ENCODE measurements at places on chromosomes 5 and 9.

DNA sequence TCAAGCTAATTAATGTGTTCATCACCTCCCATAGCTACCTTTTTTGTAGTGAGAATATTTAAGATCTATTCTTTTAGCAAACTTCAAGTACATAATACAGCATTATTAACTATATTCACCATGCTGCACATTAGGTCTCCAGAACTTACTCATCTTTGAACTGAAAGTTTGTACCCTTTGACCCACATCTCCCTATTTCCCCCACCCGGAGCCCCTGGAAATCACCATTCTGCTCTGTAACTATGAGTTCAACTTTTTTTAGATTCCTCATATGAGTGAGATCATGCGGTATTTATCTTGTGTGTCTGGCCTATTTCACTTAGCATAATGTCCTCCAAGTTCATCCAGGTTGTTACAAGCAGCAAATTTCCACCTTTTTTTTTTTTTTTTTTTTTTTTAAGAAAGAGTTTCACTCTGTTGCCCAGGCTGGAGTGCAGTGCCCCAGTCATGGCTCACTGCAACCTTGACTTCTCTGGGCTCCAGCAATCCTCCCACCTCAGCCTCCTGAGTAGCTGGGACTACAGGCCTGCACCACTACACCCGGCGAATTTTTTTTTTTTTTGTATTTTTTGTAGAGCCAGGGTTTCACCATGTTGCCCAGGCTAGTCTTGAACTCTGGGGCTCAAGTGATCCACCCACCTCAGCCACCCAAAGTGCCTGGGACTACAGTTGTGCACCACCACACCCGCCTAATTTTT lies 100.4 kb upstream of the SAP30L start:
- DNase-seq: no peak

- no peak for DNase-seq
These were observed 95.1 kb upstream of the TMED7 start for GRCh38 chr5:115720888-115721287.

GRCh38 chr5:2751592-2752021 lies at the start of gene IRX2:
TSS of gene IRX2 (minus strand) at chr5:2751677. CDS start at chr5:2751413, 264 bp downstream.
- peak; percentile 72 for DNase-seq

- no peak for DNase-seq
These were observed 195.3 kb downstream of the BNC2 start for GRCh38 chr9:16675131-16675530.

DNA sequence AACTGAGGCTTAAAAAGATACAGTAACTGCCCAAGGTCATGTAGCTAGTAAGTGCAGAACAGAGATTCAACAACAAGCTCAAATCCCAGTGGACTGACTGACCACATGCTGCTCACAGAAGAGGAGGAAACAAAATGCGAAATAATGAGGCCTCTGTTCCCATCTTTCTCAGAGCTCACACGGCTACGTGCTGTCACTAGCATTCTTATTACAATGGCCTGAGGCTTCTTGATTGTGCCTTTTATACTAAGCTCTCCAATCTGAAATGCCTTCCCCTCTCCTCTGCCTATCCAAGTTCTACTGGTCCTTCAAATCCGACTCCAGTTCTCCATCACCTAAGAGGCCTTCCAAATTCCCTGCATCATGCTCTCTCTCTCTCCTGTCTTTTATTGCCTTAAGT lies 26.0 kb downstream of the SGTB start:
- DNase-seq: no peak

- peak; percentile 4 for DNase-seq
These were observed 267.0 kb downstream of the SEC61B start for GRCh38 chr9:99489060-99489413.

DNA sequence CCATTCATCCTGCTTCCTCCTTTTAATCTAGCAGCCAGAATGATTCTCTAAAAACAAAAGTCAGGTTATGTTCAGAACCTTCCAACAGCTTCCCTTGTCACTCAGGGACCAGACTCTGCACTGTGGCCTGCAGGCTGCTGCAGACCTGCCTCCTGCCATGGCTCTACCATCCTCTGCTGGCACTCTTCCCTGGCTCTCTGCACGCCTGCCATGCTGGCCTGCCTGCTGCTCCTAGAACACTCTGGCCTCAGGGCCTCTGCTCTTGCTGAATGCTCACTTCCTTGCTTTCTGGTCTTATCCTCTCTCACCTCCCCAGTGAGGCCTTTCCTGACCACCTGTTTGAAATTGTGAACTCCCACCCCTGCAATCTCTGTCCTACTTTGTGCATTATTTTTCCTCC lies 149.4 kb downstream of the CD180 start:
- DNase-seq: no peak

GRCh38 chr5:139788294-139788910 lies 7.2 kb upstream of the PSD2 start:
- no peak for DNase-seq

DNA sequence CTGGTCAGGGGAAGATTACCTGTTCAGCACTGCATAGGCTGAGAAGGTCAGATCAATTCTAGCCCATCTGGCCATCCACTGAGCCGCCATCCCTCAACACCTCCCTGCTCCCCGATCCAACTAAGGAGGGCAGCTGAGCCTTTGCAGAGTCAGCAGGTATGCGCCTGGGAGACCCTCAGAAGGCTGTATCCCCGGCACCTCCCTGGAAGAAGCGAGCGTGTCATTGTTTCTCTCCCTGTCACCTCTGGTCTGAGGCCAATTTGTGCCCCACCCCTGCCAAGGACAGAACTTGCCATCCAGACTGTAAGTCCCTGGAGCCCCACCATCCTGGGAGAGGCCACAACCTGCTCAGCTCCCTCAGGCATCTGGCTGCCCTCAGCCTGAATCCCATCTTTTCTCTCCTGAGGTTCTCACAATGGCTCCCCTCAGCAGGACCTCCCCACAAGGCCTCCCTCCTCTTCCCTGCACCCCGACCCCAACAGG lies 2.6 kb downstream of the CLTB start:
- no peak for DNase-seq

DNA sequence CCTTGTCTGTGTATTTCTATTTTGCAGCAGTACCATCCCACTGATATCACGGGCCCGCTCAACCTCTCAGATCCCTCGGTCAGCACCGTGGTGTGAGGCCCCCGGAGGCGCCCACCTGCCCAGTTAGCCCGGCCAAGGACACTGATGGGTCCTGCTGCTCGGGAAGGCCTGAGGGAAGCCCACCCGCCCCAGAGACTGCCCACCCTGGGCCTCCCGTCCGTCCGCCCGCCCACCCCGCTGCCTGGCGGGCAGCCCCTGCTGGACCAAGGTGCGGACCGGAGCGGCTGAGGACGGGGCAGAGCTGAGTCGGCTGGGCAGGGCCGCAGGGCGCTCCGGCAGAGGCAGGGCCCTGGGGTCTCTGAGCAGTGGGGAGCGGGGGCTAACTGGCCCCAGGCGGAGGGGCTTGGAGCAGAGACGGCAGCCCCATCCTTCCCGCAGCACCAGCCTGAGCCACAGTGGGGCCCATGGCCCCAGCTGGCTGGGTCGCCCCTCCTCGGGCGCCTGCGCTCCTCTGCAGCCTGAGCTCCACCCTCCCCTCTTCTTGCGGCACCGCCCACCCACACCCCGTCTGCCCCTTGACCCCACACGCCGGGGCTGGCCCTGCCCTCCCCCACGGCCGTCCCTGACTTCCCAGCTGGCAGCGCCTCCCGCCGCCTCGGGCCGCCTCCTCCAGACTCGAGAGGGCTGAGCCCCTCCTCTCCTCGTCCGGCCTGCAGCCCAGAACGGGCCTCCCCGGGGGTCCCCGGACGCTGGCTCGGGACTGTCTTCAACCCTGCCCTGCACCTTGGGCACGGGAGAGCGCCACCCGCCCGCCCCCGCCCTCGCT lies 1.9 kb downstream of the LRRC26 start:
- no peak for DNase-seq

DNA sequence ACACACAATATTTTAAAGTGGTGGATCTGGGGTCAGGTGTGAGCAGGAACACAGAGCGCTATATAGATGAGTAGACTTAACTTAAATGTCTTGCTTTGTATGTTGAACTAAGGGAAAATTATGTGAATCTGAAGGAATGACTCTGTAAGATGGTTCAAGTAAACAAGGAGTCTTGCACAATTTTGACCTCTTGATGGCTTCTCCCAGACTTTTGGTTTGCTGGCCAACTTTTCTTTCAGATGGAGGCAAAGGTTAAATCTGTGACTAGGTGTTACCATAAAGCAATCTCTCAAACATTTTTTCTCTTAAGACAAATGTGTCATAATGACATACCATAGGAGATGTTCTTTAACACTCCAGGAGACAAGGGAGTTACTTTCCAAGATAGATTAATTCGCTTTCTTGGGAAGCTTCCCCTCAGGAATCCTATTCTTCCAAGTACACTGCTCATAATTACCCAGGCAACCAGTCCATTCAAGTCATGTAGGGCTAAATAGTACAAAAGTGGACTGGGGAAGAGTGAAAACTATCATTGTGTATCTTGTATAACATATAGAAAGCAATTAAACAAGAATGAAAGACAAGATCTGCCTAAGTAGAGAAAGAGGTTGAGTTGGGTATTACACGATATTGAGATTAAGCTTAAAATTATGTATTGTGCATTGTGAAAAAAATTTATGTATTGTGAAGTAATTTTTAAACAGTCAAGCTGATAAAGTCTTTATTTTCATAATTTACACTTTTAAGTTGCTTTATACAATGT lies 60.3 kb upstream of the SLC27A6 start:
- DNase-seq: no peak

- peak; percentile 24 for DNase-seq
These were observed 3.3 kb downstream of the CYFIP2 start for GRCh38 chr5:157269165-157269671.

DNA sequence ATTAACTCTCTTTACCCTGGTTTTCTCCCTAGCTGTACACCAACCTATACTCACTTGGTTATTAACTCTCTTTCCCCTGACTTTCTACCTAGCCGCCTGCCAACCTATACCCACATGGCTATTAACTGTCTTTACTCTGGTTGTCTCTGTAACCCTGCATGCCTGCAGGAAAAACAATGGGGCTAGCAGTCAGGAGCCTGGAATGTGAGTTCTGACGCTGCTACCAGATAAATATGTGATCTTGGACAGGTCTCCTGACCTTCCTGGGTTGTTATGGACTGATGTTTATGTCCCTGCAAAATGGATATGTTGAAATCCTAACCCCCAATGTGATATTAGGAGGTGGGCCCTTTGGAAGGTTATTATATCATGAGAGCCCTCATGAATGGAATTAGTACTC lies 119.2 kb downstream of the SMARCA2 start:
- DNase-seq: peak; percentile 36

Measured in renal cortical epithelial cell (primary cell).